ENCODE measurements at places on chromosomes 1 and 21. TPM values are rescaled to one million over a fixed set of nuclear protein-coding genes. Genes with fewer than 3 reads are reported as not detected.

CD5L gene
- total RNA-seq: not detected

FMO5 gene
- 0.97 TPM for total RNA-seq

IL19 gene
- not detected for total RNA-seq

GPR153 gene
- total RNA-seq: 25.0 TPM
